ENCODE measurements at places on chromosomes 2 and 18. TPM values are rescaled to one million over a fixed set of nuclear protein-coding genes. Genes with fewer than 3 reads are reported as not detected.
A peak's percentile ranks its signal among the peaks of the same experiment; 100 is the strongest.

GRCh38 chr2:237235383-237236095, 149.8 kb downstream of the COPS8 start:
- no peak for DNase-seq

DNA sequence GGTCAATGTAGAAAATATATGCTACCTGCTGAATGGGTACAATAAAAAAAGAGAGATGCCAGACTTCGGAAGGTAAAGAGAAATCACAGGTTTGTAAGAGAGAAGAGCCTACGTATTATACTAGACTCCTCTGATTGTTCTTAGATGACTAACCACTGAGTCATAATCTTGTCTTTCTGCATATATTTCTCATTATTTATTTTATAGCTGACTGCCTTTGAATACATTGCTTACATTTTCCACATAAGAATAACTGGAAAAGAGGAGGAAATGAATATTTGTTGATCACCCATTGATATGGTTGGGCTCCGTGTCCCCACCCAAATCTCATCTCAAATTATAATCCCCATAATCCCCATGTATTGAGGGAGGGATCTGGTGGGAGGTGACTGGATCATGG, 90.3 kb upstream of the RAB27B start:
- no peak for DNase-seq

GRCh38 chr2:5696404-5696944, 4.3 kb downstream of the SOX11 start:
- DNase-seq, result no peak

GRCh38 chr2:113910110-113910717, 20.3 kb downstream of the ACTR3 start:
- DNase-seq, result peak; percentile 15

Gene ABCG8
- 0.05 TPM for total RNA-seq

Gene CNPPD1
- total RNA-seq, result 41.9 TPM
